Right cardiac atrium (tissue), 5 donors: ENCODE measurements at places on chromosomes 16 and 17. TPM values are rescaled to one million over a fixed set of nuclear protein-coding genes. Genes with fewer than 3 reads are reported as not detected.

Gene CA7
- not detected for total RNA-seq

- DNase-seq: no peak
Observed at GRCh38 chr17:81888988-81889595, 2.3 kb downstream of the ALYREF start.

Gene KRTAP4-9
- total RNA-seq: not detected

DNA sequence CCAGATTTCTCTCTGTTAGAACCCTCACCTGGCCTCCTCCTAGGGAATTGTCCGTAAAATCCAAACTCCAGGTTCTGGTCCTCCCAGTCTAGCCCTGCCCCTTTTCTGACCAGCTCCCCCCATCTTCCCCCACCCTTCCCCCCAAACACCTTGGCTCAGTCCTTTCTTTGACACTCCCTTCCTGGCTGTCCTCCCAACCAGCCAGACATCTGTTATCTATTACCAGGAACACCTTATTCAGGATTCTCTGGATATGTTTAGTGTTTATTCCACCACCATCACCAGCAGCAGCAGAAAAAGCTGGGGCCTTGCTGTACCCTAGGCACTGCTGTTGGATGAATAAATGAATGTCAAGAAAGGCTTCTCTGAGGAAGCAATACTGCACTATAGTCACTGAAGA lies 4.0 kb upstream of the CMTM3 start:
- DNase-seq: no peak

- DNase-seq: no peak
Observed at GRCh38 chr16:57373117-57373947, 1.0 kb downstream of the CX3CL1 start.

Gene ZG16
- total RNA-seq: not detected

DNA sequence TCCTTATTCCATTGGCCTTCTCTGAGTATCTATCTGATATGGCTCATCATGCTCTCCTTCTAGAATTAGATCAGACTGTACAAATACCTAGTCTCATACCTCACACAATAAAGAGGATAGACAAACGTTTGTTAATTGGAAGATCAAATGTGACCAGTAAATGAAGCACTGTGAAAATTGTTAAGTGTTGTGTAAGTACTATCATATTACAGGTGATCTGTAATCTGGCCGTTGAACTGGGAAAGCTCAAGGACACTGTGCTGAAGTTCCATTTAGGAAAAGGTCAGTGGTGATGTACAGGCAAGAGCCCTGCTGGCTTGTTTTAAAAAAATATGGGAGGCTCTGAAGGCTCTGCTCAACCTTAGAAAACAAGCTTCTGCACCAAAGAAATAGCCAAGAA lies 38.5 kb upstream of the CORO6 start:
- no peak for DNase-seq

DNA sequence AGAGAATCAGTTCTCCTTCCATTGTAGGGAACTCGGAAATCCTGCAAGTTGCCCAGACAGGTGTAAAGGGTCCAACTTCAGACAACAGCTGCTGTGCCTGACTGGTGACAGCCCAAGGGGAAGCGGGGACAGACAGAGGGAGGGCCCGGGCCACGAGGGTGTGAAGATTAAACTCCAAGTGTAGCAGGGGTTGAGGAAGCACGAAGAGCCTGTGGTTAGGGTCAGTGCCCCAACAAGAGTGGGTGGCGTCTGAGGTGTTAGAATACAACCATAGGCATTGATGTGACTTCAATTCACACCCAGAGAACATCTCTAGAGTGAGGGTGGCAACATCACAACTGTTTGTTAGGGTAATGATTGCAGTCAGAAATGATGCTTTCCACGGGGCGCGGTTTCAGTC lies 39.1 kb downstream of the ASPA start:
- no peak for DNase-seq

DNA sequence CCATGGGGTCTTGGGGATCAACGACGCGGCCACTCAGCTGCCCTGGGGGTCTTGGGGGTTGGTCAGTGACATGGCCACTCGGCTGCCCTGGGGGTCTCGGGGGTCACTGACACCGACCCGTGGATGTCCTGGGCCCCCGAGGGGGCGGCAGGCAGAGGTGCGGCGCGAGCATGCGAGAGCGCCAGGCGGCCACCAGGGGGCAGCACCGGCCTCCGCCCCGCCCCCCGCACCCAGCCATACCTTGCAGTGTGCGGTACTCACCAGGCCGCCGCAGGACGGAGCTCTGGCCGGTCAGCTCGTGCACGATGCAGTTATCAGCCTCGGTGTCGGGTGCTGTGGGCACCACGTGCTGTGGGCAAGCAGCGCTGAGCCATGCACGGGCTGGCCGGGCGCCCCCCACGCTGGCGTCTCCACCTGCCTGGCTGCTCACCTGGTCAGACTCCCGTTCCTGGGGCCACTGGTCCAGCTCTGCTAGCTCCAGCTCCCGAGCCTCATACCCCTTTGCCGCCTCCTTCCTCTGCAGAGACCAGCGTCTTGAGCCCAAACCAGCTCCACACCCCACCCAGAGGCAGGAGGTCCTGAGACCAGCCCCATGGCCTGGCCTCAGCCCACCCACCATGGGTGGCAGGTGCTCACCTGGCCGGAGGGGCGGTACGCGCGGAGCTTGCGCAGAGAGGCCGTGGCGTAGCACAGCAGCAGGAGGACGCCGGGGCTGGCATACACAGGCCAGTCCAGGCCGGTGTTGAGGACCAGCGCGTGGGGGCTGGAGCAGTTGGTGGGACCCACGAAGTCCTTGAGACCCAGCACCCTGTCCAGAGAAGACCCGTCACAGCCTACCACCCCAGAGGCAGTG lies 31.2 kb downstream of the CTU2 start:
- DNase-seq: peak; percentile 90

Gene OMG
- total RNA-seq: not detected

DNA sequence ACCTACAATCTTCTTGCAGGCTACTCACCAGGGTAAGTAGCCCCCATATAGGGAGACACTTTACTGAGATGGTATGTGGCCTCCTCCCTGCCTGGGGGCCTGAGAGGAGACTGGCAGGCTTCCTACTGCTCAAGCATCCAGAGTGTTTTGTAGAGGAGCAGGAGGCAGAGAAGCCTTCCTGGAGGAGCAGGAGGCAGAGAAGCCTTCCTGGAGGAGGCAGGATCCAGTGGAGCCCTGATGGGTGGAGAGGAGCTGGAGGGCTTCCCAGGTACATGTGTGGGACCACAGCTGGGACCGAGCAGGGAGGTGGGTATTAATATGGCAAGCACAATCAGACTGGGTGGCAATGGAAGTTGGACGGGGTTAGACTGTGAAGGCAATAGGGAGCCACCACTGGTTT lies 2.1 kb upstream of the ADGRG5 start:
- no peak for DNase-seq

Gene CHP2
- total RNA-seq: not detected

GRCh38 chr16:2963074-2963722 lies 877 bp upstream of the KREMEN2 start:
- DNase-seq: peak; percentile 64

Gene KRTAP9-4
- not detected for total RNA-seq

- DNase-seq: no peak
Observed at GRCh38 chr16:56930486-56931270, 1.3 kb upstream of the HERPUD1 start.

Gene FAM20A
- 2.0 TPM for total RNA-seq

Gene ACSM3
- total RNA-seq: 21.4 TPM

- DNase-seq: no peak
Observed at GRCh38 chr16:58009856-58010416, 8.7 kb downstream of the USB1 start.

Gene STH
- not detected for total RNA-seq

DNA sequence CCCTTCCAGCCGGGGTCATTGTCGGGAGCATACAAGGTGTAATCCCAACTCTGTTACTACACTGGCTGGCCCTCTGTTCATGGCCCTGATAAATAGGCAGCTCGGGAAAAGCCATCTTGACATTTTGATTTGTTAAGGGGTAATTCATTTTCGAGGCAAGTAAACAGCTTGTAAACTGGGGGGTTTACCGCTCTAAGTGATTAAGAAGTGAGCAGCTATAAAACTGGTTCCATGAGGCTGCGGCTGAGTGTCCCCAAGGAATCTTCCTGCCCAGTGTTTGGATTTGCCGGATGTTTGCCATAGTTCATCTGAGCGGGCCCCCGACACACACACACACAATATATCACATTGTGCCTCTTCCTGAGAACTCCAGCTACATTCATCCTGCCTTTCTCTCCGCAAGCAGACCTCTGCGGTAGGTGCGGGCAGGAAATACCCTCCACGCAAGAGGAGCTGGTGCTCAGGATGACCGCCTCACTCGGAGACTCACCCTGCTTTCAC lies 92.2 kb downstream of the SOCS1 start:
- no peak for DNase-seq

Gene OR4D1
- total RNA-seq: not detected

GRCh38 chr17:81566461-81567126 lies 14.4 kb upstream of the FAAP100 start:
- DNase-seq: peak; percentile 71

- no peak for DNase-seq
Observed at GRCh38 chr16:62036802-62037135, 531 bp upstream of the CDH8 start.

- no peak for DNase-seq
Observed at GRCh38 chr16:1285669-1286512, 23.5 kb upstream of the UBE2I start.

- no peak for DNase-seq
Observed at GRCh38 chr17:81324177-81324850, 29.2 kb upstream of the SLC38A10 start.

- DNase-seq: peak; percentile 80
Observed at GRCh38 chr17:79836972-79837887, 2.0 kb downstream of the CBX4 start.

Gene PGP
- total RNA-seq: 21.5 TPM

Gene C16orf82
- total RNA-seq: not detected

Gene SLC9A5
- 2.7 TPM for total RNA-seq

DNA sequence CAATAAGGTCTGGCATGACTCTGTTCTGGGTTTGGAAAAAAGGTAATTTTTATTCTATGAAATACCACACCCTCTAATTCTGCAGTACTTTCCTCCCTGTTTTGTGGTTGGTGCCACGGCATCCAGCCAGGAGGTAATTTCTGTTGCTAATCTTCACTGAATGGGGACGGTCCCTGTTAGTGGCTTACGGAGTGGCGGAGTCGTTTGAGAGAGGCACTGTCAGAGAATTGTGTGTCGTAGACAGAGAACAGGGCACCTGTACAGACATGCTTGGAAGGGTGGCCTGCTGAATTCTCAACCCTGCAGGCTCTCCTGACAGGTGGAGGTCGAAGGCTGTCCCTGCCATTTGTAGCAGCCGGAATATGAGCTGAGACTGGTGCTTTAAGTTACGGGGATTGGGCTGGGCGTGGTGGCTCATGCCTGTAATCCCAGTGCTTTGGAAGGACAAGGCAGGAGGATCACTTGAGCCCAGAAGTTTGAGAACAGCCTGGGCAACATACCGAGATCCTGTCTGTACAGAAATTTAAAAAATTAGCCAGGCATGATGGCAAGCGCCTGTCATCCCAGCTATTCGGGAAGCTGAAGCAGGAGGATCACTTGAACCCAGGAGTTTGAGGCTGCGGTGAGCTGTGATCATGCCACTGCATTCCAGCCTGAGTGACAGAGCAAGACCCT lies 33.2 kb downstream of the EEF2K start:
- no peak for DNase-seq

DNA sequence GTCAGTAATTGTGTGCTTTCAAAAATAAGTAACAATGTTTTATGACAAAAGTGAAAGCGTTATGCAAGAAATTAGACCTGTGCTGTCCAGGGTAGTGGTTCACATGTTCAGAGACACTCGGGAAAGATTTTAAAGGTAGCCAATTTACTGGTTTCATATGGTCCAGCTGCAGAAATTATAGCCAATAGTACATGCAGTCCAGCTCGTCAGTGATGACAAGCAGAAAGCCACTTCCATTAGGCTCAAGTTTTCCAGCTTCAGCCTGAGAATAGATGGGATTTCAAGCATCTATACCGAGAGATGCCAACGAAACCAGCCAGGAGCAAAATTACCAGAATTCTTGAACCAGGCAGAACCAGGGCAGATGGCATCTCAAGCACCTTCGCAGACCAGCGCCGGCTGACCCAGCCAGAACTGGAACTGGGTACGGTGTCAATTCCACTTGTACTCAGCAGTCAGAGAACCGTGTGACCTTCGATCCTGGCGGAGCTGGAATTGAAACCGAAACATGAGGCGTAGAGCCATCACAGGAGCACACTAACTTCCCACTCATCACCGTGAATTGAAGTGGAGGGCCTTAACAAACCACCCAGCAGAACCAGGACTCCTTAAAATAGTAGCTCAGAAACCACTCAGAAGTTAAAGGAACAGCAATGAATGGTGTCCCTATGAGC lies 207.9 kb upstream of the HSBP1 start:
- DNase-seq: no peak

- no peak for DNase-seq
Observed at GRCh38 chr17:32757963-32758362, 119.0 kb downstream of the MYO1D start.

DNA sequence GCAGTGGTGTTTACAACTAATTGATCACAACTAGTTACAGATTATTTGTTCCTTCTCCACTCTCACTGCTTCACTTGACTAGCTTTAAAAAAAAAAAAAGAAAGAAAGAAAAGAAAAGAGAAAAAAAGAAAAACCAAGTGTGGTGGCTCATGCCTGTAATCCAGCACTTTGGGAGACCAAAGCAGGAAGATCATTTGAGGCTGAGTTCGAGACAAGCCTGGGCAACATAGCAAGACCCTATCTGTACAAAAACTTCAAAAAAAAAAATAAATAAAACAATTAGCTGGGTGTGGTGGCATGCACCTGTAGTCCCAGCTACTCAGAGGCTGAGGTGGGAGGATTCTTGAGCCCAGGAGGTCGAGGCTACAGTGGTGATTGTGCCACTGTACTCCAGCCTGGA lies 4.2 kb downstream of the SNTB2 start:
- DNase-seq: no peak
